ENCODE measurements at places on chromosomes 5 and 9.

GRCh38 chr5:17012289-17012688 is 76.2 kb upstream of the MYO10 start:
- no peak for DNase-seq

GRCh38 chr9:68690088-68690487 is 15.0 kb upstream of the PIP5K1B start:
- peak; percentile 28 for DNase-seq

- DNase-seq: no peak
These were observed 10.5 kb upstream of the TCOF1 start for GRCh38 chr5:150347003-150347402.

- DNase-seq: no peak
These were observed 3.8 kb downstream of the TCF7 start for GRCh38 chr5:134118212-134118835.

DNA sequence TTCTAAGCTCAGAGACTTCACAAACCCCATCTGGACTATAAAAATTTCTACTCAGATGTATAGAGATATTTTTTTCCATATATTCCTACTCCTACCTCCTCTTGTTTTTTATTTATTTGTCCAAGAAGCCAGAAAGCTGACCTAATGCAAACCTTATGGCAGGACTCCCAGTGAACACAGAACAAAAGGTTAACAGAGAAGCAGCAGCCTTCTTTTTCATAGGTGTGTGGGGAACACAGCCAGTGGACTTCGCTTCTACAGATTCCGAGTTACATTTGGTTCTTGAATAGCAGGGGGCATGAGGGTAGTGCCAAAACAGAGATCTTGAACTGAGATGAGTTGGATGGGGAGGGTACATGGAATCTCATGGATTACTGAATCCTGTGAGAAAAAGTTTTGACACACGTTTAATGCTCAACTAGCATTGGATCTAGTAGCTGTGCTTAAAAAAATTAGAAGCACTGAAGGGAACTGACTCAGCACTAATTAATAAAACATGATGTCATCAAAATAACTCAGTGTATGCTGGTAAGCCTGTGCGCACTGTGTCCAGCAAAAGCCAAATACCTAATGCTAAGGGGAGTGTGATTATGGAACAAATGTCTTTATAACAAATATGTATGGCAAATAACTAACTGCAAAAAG is 240.1 kb downstream of the GABRB2 start:
- DNase-seq: no peak

- no peak for DNase-seq
These were observed 49.9 kb downstream of the LMX1B start for GRCh38 chr9:126663661-126664072.

DNA sequence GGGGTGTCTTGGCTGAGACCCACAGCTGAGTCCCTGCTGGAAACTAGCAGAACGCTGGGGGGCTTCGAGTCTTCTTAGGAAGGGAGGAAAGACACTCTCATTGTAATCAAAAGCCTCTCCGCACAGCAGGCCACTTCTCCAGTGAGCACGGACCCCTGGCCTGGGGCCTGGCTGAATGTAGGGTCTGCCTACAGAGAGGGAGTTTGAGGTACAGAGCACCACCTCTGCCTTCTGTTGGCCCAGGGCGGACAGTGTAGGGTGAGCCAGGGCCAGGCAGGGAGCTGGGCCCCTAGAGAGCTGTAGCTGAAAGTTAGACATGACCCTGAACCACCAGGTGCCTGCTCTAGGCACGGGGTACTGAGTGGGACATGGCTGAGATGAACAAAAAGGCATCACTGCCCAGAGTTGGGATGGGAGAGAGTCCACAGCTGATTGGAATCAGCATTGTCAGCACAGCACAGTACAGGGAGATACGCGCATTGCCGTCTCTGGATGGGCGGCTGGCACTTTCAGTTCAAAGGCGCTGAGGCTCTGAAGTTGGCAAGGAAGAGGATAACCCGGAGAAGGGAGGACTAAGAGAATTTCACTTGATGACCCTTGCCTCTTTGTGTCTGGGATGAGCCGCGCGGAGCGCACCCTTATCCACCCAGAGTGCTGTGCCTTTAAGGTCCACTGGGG is 363 bp upstream of the SLC25A48 start:
- peak; percentile 6 for DNase-seq

- DNase-seq: no peak
These were observed 127.3 kb downstream of the CSNK1G3 start for GRCh38 chr5:123639244-123639643.

DNA sequence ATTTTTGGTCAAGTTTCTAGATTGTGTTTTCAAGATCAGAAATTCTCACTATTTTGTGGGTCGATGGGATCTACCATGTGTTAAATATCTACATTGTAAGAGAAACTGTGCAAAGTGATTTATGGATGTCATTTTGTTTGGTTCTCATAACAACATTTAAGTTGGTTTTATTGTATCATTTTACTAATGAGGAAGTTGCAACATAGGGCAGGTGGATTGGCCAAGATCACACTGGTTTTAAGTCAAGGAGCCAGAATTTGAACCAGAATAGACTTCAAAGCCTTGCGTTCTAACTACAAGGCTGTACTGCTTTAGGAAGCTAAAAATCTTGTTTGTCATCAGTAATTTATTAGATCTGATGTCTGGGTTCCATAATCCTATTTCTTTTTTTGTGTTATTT is 23.4 kb downstream of the SH3TC2 start:
- DNase-seq: no peak

DNA sequence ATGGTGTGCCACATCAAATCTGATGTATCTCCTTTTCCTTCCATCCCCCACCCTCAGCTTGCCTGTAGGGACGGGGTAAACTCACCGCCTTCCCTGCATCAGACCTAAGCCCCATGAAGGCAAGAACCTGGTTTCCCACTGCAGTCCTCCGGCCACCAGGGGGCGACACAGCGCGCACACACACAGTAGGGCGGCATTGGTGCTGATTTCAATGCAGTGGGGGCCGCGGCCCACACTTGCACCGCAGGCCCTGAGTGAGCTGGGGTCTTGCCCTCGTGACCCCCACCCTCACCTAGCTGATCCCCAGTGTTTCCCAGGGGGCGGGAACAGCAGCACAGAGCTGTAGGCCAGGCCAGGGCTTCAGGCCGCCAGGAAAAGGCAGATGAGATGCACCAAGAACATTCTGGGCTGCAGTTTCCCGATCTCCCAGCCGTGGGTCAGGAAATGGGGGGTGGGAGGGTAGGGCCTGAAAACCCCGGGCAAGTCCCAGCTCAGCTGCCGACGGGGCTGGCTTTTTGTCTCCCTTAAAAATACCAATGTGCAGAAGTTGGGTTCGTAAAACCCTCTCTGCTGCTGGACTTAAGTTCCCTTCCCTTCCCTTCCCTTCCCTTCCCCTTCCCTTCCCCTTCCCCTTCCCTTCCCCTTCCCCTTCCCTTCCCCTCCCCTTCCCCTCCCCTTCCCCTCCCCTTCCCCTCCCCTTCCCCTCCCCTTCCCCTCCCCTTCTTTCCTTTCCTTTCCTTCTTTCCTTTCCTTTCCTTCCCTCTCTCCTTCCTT is 19.5 kb downstream of the FAM163B start:
- DNase-seq: no peak

- no peak for DNase-seq
These were observed 178.0 kb upstream of the DMAC1 start for GRCh38 chr9:7977586-7977985.

GRCh38 chr5:40679148-40679912 is 385 bp upstream of the PTGER4 start:
- peak; percentile 87 for DNase-seq

GRCh38 chr5:105508519-105508918 is 1945.9 kb upstream of the NUDT12 start:
- DNase-seq: no peak

GRCh38 chr9:101840694-101841188 is 102.3 kb upstream of the GRIN3A start:
- no peak for DNase-seq

DNA sequence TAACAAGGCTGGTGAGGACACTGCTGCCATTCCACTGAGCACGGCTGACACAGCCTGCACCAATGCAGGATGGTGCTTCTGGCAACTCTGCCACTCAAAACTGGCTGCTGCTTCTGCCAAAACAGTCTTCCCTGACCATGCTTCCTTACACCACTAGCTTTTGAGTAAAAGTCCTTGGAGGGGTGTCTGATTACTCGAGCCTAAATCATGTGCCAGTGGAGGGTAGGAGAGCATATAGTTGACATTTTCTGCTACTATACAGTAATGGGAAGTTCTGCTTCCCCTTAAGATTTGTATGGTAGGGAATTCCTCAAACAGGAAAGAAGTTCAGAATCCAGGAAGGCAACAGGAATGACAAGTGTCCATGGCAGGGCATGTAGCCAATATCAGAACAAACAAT is 12.2 kb upstream of the PJA2 start:
- DNase-seq: no peak

GRCh38 chr5:231661-232060 is 13.5 kb downstream of the SDHA start:
- no peak for DNase-seq

GRCh38 chr9:73152543-73152844 is 829 bp downstream of the ANXA1 start:
- DNase-seq: peak; percentile 33

DNA sequence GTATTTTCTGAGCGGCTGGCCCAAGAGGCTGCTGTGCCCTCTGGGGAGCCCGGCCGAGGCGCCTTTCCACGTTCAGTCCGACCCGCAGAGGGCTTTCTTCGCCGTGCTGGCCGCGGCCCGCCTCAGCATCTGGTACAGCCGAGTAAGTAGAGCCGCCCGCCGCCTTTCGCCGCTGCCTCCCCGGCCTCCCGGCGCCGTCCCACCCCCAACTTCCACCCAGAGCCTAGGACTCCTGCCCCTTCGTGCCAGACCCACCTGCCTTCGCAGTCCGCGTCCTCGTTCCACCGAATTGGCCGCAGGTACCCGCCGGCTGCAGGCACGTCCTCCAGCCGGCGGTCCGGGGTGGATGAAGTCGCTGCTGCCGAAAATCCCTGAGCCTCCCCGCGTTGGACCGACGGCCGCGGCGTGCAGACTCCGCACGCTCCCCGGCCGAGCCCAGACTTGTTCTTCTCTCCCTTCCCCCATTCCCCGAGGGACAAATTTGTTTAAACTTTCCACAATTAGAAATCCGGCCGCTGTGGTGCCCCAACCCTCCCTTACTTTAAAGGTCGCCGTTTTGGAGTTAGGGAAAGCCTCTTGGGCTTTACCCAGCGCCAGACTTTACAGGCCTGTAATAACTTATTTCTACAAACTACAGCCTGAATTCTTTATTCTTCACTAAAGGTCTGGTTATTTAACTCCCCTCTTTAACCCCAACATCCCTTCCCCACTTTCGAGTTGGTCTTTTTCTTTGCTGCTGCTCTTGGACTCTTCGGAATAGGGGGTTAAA is 589 bp downstream of the RIC1 start:
- DNase-seq: no peak

- DNase-seq: no peak
These were observed 154.2 kb upstream of the TNPO1 start for GRCh38 chr5:72662305-72662704.

GRCh38 chr5:16548115-16548514 is 68.7 kb downstream of the RETREG1 start:
- no peak for DNase-seq

GRCh38 chr5:67010684-67011409 is 185.8 kb downstream of the CD180 start:
- no peak for DNase-seq

DNA sequence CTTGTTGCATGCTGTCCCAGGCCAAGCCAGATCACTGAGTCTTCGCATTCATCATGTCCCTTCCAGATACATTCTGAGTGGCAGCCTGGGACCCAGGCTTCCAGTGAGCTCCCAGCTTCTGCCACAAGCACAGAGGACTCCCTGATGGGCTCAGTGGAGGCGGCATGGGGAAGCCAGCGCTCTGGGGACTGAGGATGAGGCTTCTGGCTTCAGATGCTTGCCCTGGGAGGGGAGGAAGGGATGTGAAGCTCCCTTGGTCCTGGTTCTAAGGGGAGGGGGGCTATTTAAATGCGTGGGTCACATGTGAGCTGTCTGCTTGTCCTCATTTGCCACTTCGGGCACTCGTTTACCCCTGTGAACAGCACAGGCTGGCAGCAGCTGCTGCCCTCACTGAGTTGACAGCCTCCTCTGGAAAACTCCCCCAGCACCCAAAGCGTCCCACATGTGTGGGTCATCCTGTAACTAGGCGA is 174.0 kb downstream of the NR3C1 start:
- DNase-seq: no peak

DNA sequence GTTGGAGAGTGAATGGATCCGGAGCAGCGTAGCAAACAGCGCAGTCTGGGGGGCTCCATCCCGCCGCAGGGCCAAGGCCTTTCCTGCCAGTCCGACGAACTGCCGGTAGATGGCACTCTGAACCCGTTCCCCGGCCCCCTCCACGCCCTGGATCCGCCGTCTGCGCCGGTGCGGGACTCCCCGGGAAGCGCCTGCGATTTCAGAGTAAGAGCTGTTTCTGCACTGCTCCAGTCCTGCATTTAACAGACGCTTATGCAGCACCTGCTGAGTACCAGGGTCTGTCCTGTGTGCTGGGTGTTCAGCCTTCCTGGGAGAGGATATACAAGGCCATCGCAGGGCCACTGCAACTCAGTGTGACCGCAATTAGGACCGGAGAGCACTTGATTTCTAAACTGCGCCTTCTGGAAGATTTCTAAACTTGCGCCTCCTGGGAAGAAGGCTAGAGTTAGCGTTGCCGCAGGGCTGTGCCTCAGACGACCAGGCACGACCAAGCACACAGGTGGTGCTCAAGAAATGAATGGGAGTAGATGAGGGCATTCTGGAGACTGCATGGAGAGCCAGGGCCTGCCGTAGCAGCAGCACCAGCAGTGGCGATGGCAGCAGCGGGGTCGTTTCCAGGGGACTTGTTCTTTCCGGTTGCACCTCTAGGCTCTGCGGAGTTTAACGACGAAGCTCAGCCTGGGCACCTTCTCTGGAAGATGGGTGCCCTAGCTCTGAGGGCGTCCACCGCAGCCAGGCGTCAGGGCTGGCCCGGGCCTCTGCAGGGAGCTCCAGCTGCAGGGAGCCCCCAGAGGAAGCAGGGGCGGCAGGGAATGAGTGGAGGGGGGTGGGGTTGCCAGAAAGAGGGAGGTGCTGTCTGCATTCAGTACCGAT is 14.3 kb upstream of the TIFAB start:
- peak; percentile 54 for DNase-seq

GRCh38 chr5:72013766-72014624 is 93.3 kb upstream of the MAP1B start:
- DNase-seq: no peak

- no peak for DNase-seq
These were observed 9.4 kb upstream of the RNF180 start for GRCh38 chr5:64156261-64156660.

GRCh38 chr9:123191260-123191659 is 77.1 kb downstream of the STRBP start:
- DNase-seq: no peak

- DNase-seq: no peak
These were observed 167.7 kb upstream of the DMAC1 start for GRCh38 chr9:7967093-7967827.
